ENCODE measurements at places on chromosomes 6 and 20.
A peak's percentile ranks its signal among the peaks of the same experiment; 100 is the strongest.

DNA sequence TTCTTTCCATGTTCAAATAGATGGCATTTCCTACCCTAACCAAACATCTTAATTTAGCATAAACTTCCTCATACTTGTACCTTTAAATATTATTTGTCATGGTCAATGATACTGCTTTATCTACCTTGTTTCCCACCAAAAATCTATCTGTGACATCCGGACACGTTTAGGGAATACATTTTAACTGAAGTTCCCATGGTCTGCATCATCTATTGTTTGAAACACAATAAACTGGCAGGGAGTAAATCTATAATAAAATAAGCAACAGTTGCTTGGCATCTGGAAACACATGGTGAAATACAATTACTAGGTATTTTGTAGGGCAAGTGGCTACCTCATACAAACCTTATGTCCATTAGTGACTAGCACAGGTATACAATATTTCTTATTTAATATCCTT is 289.1 kb downstream of the GJA1 start:
- no peak for DNase-seq

GRCh38 chr20:46121184-46121930 is 3.2 kb downstream of the CD40 start:
- no peak for DNase-seq

DNA sequence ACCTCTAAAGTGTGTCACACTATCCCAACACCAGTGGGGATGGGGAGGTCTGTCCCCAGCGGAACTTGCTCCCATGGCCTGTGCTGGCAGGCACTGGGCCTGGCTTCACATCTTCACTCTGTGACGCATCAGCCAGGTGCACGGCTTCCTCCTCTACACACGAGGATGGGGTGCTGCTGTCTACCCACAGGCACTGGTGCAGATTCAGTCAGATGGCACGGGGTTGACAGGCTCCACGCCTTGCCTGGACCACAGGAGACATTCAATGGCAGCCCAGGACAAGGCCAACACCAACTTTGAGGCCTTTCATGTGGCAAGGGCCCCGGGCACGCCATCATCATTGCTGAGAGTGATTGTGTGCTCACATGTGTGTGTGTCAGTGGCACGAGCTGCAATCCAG is 92.4 kb downstream of the TMEM242 start:
- DNase-seq: no peak

- no peak for DNase-seq
Measured at GRCh38 chr6:44446626-44447300, 59.3 kb downstream of the CDC5L start.

GRCh38 chr6:135842618-135843392 is 8.7 kb upstream of the PDE7B start:
- no peak for DNase-seq

- no peak for DNase-seq
Measured at GRCh38 chr6:165962366-165962765, 205.3 kb downstream of the TBXT start.

GRCh38 chr20:21344206-21344900 is 41.2 kb downstream of the XRN2 start:
- no peak for DNase-seq

GRCh38 chr6:170459451-170459850 is 93.7 kb downstream of the PSMB1 start:
- DNase-seq: no peak

- DNase-seq: no peak
Measured at GRCh38 chr6:144179237-144179636, 28.9 kb downstream of the STX11 start.

DNA sequence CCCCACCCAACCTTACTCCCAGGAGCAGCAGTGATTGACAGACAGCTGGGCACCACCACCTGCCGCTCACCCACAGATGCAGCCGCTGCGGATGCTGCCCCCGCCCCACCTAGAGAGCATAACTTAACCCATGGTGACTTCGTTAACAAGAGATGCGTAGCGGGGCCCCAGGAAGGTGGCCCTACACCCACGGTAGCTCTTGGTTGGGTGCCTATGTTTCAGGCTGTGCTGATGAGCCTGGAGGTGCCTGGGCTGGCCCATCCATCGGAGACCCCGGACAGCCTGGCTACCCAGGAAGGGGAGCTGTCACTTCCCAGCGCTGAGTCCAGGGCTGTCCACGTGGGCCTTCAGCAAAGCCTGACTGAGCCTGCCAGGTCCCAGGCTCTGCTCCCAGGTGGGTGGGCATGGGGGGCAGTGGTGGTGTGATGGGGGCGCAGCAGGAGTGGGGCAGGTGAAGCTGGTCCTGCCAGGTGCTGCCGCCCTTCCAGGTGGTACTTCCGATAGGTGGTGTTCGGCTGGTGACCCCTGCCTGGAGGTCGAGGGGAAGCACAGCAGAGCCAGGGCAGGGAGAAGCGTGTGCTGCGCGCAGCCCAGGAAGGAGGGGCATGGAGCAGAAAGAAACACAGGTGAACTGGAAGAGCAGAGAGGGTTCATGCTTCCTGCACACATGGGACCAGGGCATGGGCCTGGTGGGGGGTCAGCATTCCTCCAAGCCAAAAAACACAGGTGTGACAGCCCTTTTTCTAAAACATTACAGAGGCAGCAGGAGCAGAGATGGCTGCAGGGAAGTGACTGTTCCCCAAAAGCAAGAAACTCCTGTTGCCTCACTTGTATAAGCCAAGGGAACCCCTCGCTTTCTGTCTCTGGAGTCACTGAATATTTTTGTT is 56.9 kb downstream of the SYNJ2 start:
- no peak for DNase-seq

DNA sequence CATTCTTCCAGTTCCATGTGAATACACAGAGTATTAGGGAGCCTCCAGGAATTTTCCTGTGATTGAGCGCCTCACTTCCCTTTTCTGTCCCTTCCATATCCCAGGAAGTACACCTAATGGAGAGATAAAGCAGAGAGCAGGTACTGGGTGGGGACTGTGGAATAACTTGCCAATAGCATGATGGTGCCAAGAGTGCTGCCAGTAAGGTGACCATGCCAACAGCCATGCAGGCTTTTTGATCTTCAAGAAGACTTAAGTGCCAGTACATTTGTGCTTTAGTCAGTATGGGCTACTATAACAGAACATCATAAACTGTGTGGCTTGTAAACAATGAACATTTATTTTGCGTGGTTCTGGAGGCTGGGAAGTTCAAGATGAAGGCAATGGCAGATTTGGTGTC is 160.2 kb upstream of the RIMS1 start:
- DNase-seq: no peak

DNA sequence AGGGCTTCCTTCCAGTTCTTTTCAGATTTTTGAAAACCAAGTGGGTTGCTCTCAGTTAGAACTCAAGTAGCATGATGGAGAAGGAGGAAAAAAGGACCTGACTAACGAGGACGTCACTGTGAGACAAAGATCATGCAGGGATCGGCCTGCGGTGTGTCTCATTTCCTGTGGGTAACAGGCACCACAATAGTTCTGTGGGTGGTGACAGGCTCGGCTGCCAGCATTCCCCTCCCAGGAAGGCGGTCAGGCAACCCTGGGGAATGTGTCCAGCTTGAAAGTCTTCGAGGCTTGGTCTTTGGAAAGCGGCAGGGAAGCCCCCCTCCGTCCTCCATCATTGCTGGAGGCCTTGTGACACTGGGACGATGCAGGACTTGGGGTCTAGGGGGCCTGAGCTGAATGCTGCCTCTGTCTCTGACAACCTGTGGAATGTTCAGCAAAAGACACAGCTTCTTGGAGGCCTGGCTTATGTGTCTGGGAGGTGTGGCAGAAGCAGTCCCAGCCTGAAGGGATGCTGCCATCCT is 121.0 kb downstream of the BCAS1 start:
- peak; percentile 81 for DNase-seq
